DMS79 (cell line): ENCODE measurements at places on chromosomes 5 and 9.

DNA sequence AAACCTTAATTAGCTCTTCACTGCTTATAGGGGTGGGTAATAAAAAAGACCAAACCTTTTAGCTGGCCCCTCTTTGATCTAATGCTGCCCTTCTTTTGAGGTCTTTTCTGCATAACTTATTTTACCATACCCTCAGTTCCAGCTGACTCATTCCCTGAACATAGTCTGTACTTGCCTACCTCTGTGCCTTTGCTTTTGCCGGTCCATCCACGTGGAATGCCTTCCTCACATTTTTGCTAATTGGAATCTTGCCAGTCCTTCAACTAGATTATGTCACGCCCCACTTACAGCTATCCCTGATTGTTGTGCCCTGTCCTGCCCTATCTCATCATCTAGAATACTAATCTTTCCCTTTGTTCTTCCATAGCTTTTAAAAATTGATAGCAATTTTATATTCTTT is 44.2 kb downstream of the FAF2 start:
- no peak for DNase-seq

DNA sequence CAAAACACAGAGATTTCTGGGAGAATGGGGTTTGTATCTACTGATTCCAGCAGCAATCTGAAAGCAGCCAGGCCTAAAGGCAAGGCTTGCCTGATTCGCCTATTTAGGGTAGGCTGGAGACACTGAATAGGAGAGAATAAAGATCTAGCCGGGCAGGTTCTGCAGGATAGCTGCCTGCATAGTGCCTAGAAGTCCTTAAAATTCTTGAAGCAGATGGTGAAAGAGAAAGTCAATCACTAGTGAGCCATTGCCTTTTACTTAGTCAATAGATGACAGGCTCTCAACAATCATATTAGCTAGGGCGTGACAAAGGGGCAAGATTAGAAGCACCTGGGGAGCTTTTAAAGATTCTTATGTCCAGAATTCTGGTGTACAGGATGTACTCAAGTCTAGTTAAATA is 522.7 kb downstream of the HTR1A start:
- peak; percentile 52 for DNase-seq

DNA sequence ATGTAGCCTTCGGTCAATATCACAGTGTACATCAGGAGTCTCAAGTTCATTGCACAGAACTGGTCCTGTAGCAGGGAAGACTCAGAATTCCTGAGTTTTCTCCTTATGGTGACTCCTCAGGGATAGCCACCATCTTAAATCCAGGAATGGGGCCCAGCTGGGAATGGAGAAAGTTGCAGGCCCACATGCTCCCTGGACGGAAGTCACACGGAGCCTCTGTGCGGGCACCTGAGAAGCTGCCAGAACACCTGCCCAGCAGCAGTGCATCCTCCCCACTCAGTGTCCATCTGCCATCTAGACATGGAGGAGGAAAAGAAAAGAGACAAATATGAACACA is 133.9 kb downstream of the SUSD1 start:
- no peak for DNase-seq

- no peak for DNase-seq
Observed at GRCh38 chr9:72691671-72692070, 170.3 kb downstream of the TMC1 start.

- peak; percentile 35 for DNase-seq
Observed at GRCh38 chr9:35903049-35903448, 3.0 kb upstream of the HRCT1 start.

GRCh38 chr9:110788871-110789270 is 120.3 kb downstream of the MUSK start:
- DNase-seq = no peak

GRCh38 chr9:123081824-123082223 is 48.4 kb downstream of the GPR21 start:
- no peak for DNase-seq

- DNase-seq = no peak
Observed at GRCh38 chr9:68951879-68952659, 61.8 kb downstream of the PRKACG start.

- no peak for DNase-seq
Observed at GRCh38 chr5:116370886-116371285, 203.7 kb downstream of the SEMA6A start.

DNA sequence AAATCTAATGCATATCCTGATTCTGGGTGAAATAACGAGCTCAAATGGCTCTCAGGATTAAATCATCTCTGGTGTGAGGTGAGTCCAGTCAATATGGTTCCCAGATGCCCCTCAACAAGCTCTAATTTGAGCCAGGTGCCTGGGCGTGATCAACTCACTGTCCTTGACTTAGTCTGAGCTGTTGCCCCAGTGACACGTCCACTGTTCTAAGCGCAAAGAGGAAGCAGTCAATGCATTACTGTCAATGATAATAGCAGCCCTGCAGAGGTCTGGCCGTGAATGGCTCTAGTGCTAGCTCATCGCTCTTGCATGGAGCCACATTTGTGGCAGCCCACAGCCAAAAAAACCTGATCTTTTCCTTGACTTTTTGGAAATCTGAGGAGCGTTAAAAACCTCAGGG is 128.6 kb upstream of the EFNA5 start:
- no peak for DNase-seq

DNA sequence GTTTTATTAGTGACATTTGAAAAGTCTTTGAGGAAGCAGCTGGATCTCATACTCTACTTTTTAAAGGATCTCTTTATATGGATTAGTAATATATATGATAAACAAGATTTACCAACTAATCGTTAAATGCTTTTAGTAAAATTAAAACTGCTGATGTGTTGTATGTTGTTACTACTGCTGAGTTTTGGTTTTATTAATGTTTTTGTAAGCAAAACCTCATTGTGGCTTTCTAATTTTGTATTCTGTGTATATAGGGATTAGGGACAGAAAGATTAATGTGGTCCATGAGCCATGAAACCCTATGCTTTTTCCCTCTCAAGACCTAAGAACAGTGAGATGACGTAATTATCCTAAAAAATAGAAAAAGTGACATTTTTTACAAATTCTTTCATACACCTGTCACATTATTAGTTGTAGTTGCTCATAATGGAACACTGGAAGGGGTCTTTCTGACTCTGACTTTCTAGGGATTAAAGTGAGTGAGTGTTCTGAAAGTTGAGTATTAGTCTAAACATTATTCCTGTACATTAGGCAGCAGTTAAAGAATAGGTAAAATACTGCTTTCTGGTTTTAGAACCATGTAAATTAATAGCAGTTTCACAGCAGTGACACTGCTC is 85.9 kb downstream of the SLC12A2 start:
- no peak for DNase-seq

DNA sequence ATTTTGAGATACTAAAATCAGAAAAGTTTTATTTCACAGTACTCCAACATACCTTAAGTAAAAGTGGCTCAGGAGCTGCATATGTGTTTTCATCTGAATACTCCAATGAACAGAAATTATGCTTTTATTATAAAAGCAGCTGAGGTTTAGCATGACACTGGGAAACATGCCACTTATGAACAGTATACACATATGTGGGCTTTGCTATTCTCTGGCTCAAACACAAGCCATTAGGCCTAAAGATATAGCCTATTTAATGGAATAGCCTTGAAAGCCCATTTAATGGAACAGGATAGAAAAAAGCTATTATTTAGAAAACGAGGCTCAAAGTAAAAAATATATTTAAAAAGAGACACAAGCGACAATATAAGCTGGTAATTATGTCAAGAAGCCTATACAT is 74.1 kb downstream of the SLC38A9 start:
- DNase-seq = no peak

GRCh38 chr5:154884424-154884823 is 26.0 kb downstream of the CNOT8 start:
- no peak for DNase-seq

DNA sequence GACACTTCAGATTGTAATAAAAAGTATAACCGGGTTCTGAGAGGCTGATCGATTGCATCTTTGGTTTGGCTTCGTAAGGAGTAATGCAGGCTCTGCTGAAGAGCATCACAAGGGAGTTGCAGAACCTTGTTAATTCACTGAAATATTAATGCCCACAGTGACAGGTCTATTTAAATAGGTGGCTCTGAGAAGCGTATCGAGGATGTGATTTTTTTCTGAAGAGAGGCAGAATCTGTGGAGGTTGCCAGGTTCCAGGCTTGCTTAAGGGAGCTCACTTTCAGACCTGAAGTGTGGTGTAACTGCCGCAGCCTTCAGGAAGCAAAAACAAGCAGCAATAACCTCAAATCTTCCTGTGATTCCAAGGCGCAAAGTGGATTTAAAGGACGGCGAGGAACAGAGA is 80.3 kb downstream of the ANKRD33B start:
- DNase-seq = no peak

GRCh38 chr9:75927356-75927755 is 36.9 kb downstream of the PCSK5 start:
- no peak for DNase-seq

GRCh38 chr9:13053504-13053903 is 226.0 kb downstream of the MPDZ start:
- DNase-seq = no peak

DNA sequence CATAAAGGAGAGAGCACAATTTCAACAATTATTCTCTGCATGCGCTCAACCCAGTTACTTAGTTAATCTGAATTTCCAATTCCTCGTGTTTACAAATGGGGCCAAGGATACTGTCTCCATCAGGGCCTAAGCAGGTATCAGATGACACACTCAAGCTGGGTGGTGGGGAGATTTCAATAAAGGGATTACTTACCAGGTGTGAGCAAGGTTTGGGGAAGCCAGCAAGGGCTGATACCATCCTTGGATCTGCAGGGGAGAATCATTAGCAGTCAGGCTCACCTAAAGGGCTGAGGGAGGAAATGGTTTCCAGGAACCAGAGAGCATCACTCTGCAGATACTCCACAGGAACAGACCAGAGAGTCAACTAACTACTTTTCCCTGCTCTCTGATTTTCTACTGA is 487.1 kb downstream of the NTRK2 start:
- no peak for DNase-seq

GRCh38 chr9:3250741-3251140 is 275.1 kb downstream of the RFX3 start:
- no peak for DNase-seq

GRCh38 chr9:124473310-124473709 is 23.1 kb downstream of the ADGRD2 start:
- DNase-seq = no peak

DNA sequence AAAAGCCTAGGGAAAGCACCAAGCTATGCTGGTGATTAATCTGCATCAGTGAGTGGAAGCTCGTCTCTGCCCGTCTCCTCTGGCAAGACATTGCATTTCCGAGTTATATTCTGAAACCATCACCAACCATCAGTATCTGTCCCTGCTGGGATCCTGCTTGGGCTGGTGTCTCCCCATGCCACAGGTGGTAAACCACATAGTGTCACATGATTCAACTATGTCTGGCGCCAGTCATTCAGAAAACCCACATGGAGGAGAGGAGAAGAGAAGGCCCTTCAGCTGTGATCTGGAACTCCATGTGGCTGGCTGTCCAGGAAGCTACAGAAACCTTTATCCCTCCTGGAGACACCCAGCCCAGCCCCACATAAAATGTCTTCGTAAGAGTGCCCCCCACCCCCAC is 4.8 kb downstream of the IL9 start:
- DNase-seq = no peak
